Liver (tissue), 10 donors: ENCODE measurements at places on chromosomes 2 and 18. TPM values are rescaled to one million over a fixed set of nuclear protein-coding genes. Genes with fewer than 3 reads are reported as not detected.

MROH2A gene
- total RNA-seq, result 0.08 TPM

GRCh38 chr2:170524828-170525565, 190.1 kb upstream of the SP5 start:
- no peak for DNase-seq

NT5C1B gene
- not detected for total RNA-seq

KIAA2012 gene
- under 0.01 TPM for total RNA-seq

DNA sequence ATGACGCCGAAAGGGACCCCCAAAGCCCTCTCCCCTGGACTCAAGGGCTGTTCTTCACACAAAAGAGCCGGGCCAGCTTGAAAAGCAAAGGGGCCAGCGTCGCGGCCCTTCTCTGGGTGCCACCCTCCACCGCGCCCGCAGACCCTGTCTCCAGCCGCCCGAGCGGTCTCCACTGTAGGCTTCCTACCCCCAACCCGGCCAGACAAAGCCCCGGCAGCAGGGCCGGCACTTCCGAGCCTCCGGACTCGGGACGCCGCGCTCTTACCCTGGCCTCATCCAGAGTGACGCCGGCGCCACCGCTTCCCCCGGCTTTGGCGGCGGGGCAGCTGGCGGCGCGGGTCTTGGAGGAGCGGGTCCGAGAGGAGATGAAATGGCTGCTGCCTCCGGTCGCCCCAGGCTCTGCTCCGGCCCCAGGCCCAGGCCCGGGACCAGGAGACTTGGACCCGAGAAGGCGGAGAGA, 603 bp downstream of the ATAD2B start:
- DNase-seq, result peak; percentile 65

MC2R gene
- total RNA-seq, result not detected

GRCh38 chr18:56723068-56723467, 71.9 kb downstream of the WDR7 start:
- DNase-seq, result no peak

GRCh38 chr18:75218065-75218923, 7.7 kb downstream of the TSHZ1 start:
- DNase-seq, result no peak

- DNase-seq, result peak; percentile 49
Measured at GRCh38 chr2:105744909-105745853, at the start of gene NCK2. Gene NCK2 (plus strand): TSS chr2:105744912. CDS start chr2:105855064, 110,152 bp downstream.

DNA sequence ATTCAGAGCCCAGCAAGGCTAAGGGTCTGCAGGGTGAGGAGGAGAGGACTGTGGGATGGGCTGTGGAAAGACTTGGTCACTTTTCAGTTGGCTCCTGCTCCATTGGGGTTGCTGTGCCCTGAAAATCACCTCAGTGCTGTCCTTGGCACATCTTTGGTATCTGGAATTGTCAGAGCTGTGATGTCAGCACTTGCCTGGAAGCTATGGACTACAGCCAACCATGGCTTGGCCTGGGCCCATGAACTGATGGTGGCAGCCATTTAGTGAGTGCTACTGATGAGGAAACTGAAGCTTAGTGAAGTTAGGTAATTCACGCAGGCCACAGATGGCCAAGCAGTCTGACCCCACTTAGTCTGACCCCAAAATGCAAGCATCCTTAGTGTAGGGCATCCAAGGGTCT, 121.8 kb upstream of the SERPINE2 start:
- no peak for DNase-seq

DNA sequence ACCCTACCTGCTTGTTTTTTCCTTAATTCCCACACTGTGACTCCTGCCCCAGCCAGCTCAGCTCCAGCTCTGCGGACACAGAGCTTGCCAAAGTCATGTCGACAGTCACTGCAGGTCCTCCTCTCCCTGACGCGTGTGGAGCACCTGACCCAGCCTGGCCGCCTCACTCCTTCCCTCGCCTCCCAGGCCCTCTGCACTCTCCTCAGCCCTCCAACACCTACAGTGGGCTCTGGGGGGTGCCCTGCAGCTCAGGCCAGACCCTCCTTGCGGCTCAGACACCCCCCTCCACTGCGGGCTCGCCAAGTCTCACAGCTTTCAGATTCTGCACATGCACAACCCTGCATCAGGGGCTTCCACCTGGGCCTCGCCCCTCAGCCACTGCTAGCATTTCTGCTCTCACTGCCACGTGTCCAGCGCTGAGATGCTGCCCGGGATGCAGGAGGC, 68.3 kb downstream of the NDUFA10 start:
- no peak for DNase-seq

DNA sequence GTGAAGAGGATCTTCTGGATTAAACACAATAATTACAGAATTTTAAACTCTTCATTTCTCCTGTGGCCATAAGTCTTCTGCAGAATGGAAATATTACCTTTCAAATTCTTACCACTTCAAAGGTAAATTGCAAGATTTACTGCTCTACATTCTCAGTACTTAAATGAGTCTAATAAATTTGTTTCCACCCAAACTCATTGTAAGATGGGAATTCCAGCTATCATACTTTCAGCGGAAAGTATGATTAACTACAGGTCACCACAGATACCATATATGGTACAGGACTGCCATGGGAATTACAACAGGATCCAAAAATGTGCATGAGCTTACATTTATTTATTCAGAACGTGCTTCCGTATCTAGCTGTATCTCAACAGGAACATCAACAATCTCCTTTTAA, 3.1 kb downstream of the DSC3 start:
- no peak for DNase-seq

DNA sequence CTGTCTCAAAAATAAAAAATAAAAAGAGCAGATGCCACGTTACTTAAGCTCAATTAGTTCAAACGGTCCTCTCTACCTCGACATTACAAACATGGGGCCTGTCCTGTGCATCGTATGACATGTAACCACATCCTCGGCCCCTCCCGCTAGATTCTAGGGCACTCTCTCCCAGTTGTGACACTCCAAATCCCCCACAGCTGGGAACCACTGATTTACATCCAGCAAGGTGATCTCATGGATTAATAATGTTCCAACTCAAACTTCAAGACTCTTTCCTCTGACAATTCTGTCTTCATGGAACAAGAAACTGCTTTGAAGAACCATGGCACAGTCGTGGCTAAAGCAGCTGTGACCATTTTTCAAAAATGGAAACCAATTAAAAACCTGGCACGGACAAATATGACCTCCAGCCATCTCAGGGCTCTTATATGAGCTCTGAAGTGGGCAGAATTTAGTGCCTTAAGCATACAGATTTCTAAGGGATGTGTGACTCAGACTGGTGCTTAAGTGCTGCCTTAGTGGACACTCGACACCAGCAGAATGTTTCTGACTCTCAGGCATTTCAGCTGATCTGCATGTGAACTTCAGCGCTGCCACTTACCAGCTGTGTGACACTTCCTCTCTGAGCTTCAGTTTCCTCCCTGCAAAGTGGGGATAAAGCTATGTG, 31.7 kb upstream of the ASAP2 start:
- DNase-seq, result no peak

PROKR1 gene
- 0.05 TPM for total RNA-seq

PIGN gene
- 19.2 TPM for total RNA-seq

- DNase-seq, result no peak
Measured at GRCh38 chr2:12883906-12884305, 167.2 kb downstream of the TRIB2 start.

CCDC148 gene
- total RNA-seq, result 0.37 TPM

- DNase-seq, result no peak
Measured at GRCh38 chr18:48940854-48941611, 9.7 kb downstream of the SMAD7 start.

TEX44 gene
- total RNA-seq, result not detected

NEUROD1 gene
- total RNA-seq, result not detected
